ENCODE measurements at places on chromosomes 4 and X.

DNA sequence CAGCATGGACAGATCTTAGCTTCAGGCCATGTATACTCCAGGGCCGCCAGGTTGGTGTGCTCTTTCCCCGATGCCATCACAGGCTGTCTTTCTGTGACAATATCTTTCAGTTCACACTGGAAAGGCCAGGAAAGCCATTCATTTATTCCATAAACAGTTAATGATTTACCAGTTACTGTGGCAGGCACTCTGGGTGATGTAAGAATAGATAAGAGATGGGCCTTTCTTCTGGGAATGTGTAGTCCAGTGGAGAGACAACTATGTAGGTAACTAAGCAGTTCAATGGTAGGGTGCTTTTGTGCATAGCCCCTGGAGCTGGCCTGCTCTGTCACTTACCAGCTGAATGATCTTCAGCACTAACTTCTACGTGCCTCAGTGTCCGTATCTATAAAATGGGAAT lies 46.3 kb upstream of the LEF1 start:
- no peak for DNase-seq

DNA sequence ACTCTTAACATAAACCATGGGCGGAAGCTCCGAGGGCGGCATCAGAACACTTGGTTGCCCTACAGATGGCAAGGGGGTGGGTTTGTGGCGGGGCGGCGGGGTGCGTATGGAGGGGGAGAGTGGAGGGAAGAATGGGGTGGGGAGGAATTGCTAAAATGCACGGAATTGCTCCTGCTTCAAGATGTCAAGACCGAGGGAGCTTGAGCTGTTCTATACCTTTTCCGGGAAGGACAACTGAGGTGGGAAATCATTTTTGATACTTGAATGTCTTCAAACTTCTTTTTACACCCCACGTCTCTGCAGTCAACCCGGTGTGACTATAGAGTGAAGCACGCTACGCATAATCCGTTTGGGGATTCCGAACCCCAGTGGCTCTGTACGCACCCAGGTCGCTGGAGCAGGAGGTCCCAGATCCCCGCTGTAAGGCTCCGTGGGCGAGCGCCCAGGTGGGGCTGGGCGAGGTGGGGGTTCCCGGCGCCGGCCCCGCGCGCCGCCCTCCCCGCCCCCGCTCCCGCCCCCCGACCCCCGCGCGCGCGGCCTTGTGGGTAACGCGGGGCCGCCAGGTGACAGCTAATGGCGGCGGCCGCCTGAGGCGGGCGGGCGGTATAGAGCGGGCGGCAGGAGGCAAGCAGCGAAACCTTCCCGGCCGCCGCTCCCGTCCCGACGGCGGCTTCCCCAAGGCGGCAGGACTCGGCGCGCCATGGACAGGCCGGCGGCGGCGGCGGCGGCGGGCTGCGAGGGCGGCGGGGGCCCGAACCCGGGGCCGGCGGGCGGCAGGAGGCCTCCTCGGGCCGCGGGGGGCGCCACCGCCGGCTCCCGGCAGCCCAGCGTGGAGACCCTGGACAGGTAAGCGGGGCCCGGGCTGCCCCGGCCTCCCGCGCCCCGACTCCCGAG lies at the start of gene MTMR1:
Gene MTMR1 (plus strand): TSS at position 566 of the 894 bp plus-strand sequence. CDS start 135 bp downstream, at position 701.
- peak; percentile 33 for DNase-seq

- DNase-seq: no peak
Observed at GRCh38 chrX:31523884-31524536, 452.2 kb upstream of the FTHL17 start.

DNA sequence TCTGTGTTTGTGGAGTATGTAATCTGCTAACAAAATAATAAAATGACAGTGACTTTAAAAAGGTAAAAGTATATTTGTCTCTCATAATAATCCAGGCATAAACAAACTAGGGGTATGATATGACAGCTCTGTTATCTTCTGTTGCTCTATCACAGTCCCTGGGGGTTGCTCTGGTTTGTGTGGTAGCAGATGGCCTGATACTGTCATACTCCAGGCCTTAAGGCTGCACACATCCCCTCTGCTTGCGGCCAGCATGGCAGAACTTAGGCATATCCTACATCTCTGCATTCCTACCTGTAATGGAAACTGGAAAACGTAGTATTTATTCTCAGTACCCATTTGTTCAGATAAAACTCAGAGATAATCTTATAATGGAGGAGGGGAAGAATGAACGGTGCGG lies 117.9 kb upstream of the HAND2 start:
- DNase-seq: no peak

DNA sequence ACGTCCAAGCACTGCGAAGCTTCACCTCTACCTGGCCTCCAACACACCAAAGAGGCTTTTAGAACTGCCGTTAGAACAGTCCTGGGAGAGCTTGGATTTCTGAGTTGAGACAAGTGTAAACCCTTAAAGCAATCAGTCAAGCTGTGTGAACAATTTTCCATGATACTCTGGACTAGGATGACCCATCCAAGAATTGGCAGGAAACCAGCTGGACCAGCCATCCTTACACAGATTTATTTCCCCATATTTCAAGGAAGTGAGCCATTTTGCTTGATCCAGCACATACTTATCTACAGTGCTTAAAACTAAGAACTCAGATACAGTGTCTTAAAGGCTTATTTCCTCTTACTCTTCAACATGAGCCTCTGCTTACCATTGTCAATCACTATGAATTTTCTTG lies 340.7 kb upstream of the HS3ST1 start:
- peak; percentile 11 for DNase-seq

DNA sequence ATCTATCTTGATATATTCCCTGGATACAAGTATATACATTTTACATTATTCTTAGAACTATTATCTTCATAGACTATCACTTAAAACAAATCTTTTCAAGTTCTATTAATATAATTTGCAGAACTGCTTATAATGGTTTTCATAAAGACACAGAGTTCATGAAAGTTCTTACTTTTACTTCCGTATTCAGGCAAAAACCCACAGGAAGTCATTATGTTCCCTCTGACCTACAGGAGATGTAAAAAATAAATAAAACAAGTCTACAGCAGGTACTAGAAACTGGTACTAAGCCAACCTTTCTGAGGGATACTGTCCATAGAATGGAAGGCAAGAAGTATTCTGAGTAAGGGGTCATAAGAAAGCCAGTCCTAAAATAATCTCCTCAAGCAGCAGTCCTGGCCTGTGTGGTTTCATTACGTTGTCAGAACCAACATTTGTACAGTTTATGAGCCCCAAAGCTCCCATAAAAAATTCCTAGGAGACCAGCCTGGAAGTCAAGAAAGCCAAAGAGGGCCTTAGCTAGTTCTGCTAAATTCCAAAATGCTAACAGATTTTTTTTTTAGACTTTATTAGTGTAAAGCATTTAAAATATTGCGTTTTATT lies 68.6 kb downstream of the CAMK2D start:
- no peak for DNase-seq

GRCh38 chr4:24846716-24847115 lies 51.3 kb downstream of the SOD3 start:
- DNase-seq: no peak

GRCh38 chr4:10413177-10413576 lies 44.0 kb downstream of the ZNF518B start:
- DNase-seq: no peak

DNA sequence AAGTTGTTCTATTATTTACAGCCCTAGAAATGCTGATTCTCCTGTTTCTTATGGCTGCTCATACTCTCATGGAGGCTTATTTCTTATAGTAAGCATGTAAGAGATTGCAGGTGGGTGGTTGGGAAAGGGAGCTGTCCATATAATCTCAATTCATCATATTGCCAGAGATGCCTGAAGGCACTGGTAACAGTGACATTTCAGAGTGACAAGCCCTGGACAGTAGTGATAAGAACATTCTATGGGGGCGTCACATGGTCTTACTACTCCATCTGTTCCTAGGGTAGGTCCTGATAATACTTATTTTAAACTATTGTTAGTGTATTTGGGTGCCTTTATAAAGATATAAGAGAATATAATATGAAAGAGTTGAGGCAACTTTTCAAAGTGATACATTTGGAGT lies 171.5 kb downstream of the CFAP299 start:
- DNase-seq: no peak

DNA sequence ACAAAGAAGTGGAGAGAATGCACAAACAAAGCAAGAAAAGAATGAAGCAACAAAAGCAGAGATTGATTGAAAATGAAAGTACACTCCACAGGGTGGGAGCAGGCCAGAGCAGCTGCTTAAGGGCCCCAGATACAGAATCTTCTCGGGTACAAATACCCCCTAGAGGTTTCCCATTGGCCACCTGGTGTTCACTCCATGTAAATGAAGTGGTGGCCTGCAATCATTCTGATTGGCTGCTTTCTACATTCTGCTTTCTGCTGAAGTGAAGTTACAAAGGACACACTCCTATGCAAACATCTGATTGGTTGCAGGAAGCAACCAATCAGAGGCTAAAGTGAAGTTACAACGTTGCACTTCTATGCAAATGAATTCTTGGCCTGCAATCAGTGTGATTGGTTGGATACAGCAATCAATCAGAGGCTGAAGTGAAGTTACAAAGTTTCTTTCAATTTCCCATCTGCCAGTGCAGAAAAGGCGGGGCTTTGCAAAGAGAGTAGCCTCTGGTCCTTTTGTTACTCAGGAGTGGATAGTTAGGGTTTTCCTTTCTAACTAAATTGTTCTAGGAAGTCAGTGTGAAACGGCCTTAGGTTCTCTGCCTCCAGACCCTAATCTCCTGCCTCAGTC lies 19.0 kb upstream of the GPC4 start:
- no peak for DNase-seq

DNA sequence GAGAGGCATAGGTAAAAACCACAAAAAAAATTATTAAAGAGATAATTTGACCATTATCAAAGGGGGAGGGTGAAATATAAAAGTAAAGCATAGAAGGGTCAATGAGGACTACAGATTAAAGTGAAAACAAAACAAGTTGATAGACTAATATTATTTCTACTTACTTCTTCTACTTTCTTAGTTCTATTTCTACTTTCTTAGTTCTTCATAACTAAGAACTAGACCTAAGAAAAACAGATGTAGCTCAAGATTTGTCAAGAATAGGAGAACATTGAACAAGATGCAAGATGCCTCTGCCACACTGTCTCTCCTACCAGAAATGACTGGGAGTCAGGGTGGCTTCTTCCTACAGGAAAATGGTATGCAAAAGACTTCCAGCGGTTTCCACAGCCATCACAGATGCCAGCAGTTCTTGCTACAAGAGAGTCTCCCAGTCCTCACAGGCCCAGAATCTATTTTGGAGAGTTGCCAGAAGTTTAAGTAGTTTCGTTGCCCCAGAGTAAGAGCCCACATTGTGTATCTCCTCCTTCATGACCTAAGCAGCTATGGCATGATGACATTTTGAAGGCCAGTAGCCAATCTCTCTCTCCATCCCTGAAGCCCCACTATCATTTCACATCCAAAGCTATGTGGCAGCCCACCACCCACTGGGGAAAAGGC lies 42.9 kb upstream of the DDX60 start:
- DNase-seq: peak; percentile 6

- no peak for DNase-seq
Observed at GRCh38 chr4:2338754-2339457, 77.0 kb upstream of the MXD4 start.

GRCh38 chrX:8815460-8816065 lies 14.4 kb upstream of the FAM9A start:
- peak; percentile 27 for DNase-seq

GRCh38 chrX:110050901-110051300 lies 48.0 kb downstream of the TMEM164 start:
- no peak for DNase-seq

DNA sequence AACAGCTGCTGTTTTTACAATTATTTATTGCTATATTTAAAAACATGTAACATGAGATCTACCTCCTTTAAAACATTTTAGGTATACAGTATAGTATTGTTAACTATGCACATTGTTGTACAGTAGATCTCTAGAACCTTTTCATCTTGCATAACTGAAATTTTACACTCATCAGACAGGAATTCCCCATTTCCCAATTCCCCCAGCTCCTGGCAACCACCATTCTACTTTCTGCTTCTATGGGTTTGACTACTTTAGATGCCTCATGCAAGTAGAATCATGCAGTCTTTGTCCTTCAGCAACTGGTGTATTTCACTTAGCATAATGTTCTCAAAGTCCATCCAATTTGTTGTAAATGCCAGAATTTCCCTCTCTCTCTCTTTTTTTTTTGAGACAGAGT lies 9.7 kb upstream of the LSM6 start:
- no peak for DNase-seq

DNA sequence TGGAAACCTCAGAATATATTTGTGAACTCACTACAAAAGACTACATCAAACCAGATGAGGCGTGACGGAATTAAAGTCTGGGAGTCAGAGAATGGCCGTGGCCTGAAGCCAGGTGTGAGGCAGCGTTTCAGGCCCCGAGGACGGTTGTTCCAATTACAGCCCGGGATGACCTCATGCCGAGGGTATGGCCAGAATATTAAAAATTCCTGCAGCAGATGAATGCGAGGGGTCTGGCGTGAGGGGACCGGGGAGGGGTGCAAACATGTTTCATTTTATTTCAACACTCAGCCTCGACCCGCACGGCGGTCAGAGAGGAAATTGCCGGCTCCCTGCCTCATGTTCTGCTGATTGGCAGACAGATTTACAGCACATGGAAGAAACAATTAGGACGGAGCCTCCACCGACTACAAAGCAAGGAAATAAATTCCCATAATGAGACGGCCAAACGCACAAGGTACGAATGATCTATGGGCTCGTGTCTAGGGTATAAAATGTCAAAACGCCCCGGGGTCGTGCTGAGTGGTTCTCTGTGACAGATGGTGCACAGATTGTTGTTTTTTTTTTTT lies 289.7 kb downstream of the SHOX start:
- DNase-seq: peak; percentile 84

GRCh38 chrX:2673611-2674010 lies 17.5 kb upstream of the CD99 start:
- no peak for DNase-seq

GRCh38 chrX:12489341-12489740 lies 301.9 kb upstream of the PRPS2 start:
- no peak for DNase-seq

DNA sequence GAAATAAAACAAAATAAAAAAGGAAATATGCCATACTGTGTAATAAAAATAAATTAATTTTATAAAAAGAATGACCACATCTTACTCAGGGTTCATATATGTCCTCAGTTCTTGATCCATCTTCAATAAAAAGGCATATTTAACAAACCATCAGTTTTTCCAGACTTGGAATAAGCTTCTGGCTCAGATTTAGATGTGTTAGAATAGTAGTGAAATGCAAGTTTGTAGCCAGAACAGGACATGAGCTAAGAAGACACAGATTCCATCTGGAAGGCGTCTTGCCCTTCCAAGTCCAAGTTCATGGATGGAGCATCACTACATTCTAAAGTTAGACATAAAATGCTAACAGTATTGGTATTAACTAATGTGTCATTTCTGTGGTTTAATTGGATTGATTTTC lies 10.3 kb upstream of the LSM6 start:
- peak; percentile 56 for DNase-seq

DNA sequence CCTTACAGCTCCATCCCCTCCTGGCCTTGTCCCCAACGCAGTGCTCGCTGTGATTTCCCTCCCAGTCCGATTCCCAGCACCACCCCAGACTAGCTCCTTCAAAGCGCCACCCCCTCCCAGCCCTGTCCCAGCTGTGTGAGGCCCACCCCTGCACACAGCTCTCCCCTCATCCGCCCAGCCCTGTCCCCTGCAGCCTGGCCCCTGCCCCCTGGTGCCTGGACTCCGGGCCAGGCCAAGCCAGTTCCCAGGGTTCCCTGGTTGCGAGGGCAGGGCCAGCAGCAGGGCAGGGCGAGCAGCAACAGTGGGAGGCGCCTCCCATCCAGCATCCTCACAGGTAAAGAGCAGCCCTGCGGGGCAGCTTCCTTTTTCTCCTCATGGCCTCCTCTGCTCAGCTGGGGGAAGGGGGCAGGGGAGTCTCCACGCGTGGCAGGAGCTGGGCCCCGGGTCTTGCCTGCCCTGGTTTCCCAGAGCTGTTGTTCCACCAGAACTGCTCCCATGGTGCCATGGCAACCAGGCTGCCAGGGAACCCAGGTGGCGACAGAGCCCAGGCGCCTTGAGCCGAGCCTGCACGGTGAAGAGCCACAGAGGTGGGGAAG lies 24.8 kb downstream of the IQSEC2 start:
- DNase-seq: no peak

Data from hindlimb muscle (tissue), 1 donor.